ENCODE measurements at places on chromosomes 1 and 21.
A peak's percentile ranks its signal among the peaks of the same experiment; 100 is the strongest.

DNA sequence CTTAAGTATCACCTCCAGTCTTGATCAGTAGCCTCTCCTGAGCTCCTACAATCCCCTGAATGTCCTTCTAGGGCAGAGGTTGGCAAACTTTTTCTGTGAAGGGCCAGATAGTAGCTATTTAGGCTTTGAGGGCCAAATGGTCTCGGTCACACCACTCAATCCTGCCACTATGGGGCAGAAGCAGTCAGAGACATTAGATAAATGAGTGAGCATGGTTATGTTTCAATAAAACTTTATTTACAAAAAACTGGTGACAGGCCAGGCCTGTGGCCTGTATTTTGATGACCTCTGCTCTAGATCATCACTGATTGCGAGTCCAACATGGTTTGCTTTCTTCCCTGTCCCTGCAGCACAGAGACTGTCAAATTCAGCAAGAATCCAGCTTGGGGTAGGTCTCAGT lies 36.3 kb downstream of the LRP8 start:
- no peak for DNase-seq

DNA sequence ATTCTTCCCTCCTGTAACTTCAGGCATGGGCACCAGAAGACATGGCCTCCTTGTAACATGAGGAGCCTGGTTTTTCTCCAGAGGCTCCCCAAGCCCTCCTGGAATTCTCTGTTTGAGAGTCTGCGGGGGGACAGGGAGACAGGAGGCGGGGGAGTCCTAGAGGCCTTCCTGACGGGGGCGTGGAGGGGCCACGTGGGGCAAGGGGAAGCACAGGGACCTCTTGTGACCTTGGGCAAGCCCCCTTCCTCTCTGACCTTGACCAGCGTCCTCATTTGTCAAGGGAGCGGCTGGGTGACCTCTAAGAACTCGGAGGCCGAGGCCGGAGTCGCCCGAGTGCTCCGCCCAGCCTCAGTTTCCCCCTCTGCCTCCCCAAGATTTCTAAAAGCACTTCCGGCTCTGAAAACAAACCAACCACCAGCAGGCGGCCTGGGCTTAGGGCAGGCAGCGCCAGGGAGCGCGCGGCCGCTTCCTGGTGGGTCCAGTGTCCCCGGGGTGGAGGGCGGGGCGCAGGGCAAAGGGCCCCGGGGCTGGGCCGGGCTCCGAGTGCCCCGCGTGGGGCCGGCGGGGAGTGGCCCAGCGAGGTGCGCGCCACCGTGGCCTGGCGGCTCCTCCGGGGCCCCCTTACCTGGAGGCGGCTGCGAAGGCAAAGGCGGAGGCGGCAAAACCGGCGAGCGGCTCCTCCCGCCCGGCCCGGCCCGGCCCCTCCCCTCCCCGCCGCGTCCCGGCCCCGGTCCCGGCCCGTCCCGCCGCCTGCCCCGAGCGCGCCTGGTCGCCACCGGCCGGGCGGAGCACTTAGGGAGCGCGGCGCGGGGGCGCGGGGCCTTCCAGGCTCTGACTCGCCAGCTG lies at the start of gene TMCO4:
Gene TMCO4, minus strand, starts transcription at position 687 of the 846 bp plus-strand sequence. CDS start 19,158 bp downstream, outside the sequence.
- DNase-seq = peak; percentile 86

DNA sequence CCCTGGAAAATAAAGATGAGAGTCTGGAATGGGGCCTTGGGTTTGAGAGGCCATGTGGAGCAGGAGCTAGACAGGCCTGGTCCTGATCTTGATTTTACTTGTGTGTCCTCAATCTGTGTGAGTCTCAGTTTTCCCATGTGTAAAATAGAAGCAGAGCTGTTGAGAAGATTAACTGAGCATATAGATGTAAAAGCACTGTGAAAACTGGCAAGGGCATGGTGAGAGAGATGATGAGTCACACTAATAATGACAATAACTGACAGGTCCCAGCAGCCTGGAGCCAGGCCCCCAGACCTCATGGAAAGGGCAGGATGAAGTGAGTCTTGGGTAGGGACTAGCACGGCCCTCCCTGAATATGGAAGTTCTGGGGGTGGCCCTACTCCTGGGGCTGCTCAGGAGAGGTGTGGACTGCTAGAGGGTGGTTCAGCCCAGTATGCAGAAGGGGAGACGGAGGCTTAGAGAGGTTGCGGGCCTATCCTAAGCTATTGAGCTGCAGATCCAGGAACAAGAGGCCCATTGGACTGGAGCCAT lies 2.8 kb upstream of the AHDC1 start:
- no peak for DNase-seq

DNA sequence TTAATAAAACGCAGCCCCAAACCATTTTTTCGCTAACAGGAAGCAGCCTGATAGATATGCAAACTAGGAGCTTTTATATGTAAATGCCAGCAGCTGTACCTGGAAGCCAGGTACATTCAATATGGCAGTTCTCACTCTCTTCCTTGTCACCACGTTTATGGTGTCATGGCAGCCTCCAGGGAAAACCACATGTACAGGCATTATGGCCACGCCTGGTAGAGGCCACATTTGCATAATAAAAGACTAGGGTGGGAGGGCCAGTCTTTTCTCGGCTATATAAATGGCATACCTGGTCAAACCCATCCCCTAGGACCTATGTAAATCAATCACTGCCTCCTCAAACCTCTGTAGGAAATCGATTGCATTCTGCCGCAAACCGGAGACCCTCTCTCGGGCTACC lies 247.5 kb downstream of the NEGR1 start:
- no peak for DNase-seq

GRCh38 chr1:163227126-163227525 lies 24.4 kb upstream of the RGS5 start:
- no peak for DNase-seq

- no peak for DNase-seq
Measured at GRCh38 chr1:97743129-97743528, 177.7 kb downstream of the DPYD start.

DNA sequence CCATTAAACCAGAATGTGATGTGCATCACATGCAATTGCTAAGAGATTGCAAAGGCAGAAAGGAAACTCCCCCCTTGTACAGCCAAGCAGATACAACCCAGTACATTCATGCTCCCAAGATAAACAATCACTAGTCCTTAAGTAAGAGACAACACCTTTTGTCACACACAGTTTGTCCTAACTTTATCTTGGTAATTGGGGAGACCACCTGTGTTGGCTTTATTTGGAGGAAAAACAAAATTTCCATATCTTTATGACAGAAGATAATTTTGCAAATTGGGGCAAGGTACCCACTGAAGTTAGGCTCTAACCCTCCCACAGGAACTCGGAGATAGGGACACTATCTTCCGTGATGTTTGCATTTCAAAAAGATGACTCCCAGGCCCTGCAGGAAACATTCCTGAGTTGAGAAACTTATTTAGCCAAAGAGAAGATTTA lies 175.0 kb upstream of the TNR start:
- no peak for DNase-seq

DNA sequence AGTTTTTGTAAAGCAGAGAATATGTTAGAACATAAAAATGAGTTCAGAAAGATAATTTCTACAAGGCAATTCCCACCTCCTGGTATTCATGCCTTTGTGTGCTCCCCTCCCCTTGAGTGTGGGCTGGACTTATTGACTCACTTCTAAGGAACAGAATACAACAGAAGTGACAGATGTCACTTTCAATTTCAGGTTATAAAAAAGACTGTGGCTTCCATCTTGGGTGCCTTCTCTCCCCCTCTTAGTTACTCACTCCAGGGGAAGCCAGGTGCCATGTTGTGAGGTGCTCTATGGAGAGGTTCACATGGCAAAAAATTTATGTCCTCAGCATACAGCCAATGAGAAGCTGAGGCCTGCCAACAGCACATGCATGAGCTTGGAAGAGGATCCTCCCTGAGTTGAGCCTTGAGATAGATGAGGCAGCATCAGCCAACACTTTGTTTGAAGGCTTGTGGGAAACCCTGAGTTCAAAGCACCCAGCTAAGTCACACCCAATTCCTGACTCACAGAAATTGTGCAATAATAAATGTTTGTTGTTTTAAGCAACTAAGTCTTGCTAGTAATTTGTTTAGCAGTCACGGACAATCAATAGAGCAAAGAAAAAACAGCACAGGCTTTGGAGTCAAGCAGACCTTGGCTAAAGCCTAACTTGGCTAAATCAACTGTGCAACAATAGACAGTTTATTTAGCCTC lies 73.5 kb upstream of the NGF start:
- no peak for DNase-seq

DNA sequence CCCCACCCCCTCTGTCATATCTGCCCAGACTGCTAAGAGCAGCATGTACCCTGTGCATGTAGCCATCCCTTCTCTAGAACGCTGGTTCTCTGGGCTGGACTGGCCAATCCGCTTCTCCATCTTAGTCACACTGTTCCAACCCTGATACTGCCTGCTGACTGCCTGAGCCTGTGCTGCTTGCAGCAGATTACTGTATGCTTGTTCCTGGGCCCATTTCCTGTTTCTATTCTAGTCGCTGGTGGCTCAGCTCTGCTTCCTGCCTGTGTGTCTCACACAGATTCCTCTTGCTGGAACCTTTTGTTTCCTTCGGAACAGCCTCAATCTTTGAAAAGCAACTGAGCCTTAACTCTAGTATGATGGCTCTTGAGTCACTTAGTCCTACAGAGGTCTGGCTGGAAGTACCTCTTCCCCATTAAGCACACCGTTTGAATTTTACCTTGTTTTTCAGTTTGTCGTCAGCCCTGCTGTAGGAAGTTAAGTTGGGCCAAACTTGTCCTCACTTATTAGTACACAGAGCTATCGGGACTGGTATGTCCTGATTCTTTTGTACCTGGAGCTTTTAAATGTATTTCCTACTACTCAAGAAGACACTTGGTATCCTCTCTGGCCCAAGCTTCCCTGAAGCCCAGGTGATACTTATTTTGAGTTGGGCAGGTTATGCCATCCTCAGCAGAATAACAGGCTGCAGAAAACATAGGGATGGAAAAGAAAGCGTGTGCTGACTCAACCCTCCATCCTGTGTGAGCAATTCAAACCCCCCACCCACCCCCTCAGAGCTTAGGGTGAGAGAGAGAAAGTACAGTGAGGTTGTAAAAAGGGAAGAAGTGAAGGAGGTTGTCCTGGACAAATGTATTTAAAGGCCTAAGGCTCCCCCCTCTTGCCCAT lies 43.4 kb upstream of the PIGV start:
- DNase-seq = peak; percentile 83

GRCh38 chr1:14567056-14567455 lies 31.4 kb upstream of the KAZN start:
- no peak for DNase-seq

GRCh38 chr21:28747464-28747863 lies 245.2 kb downstream of the LTN1 start:
- no peak for DNase-seq

- DNase-seq = no peak
Measured at GRCh38 chr1:44805311-44806024, 1.7 kb downstream of the DYNLT4 start.

- no peak for DNase-seq
Measured at GRCh38 chr1:205309741-205310140, 11.8 kb downstream of the NUAK2 start.

DNA sequence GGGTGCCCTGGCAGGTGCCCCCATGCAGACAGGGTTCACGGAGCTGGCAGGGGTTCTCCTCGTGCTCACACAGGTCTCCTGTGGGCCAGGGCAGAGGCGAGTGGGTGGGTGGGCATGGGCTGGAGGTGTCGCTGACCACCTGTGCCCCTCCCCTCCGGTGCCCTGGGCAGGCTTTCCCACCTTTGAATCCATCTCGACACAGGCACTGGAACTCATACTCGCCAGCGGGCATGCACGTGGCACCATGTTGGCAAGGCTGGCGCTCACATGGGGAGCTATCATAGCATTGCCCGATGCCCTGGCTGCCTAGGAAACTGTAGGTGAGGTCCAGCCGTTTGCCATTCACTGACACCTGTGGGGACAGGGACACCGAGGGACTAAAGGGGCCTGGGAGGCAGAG lies 16.0 kb downstream of the LDLRAD2 start:
- DNase-seq = no peak

GRCh38 chr1:209106861-209107260 lies 476.7 kb upstream of the CAMK1G start:
- no peak for DNase-seq

- no peak for DNase-seq
Measured at GRCh38 chr21:41217671-41218385, 49.9 kb downstream of the BACE2 start.

- DNase-seq = no peak
Measured at GRCh38 chr1:44484155-44484688, 79.2 kb downstream of the RNF220 start.

- DNase-seq = no peak
Measured at GRCh38 chr1:58005212-58005611, 541.3 kb downstream of the OMA1 start.

DNA sequence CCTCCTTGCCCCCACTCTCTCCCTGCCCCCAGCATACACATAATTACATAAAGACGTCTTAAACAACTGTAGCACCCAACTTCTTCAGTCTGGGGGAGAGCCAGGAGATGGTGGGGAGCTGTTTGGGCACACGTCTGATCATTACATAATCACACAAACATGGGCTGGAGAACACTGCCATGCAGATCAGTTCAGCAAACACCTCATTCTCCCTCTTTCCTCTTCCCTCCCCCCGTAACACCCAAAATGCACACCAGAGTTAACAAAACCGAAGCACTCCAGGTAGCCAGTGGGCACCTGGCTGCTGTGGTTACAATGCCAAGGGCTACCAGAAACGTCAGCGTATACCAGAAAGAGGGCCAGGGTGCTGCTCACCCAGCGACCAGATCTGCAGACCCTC lies 1.6 kb downstream of the HIVEP3 start:
- DNase-seq = no peak

DNA sequence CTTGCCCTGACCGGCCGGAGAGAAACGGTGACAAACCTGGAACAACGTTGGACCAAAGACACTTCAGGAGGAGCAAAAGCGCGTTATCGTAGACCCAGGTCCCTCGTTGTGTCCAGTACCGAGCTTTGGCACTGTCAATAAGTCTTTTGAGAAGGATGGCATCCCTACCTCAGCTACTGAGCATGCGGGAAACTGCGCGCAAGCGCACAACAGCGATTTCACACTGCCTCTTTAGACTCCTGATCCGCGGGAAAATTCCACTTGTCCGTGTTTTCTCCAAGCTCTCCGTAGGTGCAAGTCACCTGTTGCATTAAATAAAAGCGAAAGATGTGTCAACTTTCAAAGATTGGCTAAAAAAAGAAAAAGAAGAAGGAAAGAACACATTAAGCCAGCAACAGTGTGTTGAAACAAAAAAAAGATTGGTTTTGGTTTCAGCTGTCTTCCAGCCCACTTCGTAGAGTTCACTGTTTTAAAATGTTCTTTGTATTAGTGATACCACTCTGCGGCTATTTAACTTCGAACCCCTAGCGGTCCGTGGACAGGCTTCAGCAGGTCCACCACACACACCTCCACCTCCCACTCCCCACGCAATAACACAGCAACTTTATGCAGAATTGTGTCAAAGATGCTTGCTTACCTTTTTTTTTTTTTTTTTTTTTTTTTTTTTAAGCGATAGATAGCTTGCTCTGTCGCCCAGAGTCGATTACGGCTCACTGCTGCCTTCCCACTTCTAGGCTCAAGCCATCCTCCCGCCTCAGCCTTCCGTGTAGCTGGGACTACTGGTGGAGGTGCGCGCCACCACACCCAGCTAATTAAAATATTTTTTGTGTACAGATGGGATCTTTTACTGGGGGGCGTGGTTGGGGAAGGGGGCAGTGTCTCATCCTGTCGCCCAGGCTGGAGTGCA lies at the start of gene BPNT1:
Gene BPNT1, minus strand, starts transcription at position 139 of the 907 bp plus-strand sequence. CDS start 9,942 bp downstream, outside the sequence.
- DNase-seq = peak; percentile 99
